ENCODE measurements at places on chromosomes 6 and 20.

- peak; percentile 61 for DNase-seq
These were observed 14.3 kb upstream of the SPAG4 start for GRCh38 chr20:35600993-35601973.

- no peak for DNase-seq
These were observed 80.6 kb upstream of the CST7 start for GRCh38 chr20:24868396-24868927.

- DNase-seq = no peak
These were observed 85.4 kb upstream of the TMEM30A start for GRCh38 chr6:75370011-75370410.

DNA sequence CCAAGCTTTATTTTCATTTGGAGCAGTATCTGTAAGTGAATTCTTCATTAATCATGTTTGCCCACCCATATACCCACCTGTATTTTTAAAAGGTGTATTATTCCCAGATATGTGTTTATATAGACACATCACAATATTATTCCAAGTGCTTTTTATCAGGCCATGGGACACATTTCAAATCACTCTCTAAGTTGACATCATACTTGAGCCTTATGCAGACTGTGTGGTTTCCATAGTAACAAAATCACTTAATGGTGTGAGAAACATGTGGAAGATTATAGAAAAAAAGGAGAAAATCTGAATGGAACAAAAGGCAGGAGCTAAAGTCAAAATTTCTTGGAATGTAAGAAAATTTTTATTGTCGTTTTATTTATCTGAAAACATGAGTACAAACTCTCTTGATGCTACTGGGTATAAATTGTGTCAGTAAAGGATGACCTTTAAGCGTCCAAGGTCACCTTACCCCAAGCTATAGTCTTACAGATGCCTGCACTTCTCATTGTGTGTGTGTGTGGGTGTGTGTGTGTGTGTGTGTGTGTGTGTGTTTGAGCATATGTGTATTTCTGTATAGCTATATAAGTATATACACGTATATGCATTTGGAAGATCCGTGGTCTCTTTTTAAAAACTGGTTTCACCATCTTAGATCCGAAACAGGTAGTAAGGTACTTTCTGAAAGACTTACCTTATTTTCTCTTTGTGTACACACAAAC, 79.8 kb upstream of the CCN6 start:
- DNase-seq = no peak

DNA sequence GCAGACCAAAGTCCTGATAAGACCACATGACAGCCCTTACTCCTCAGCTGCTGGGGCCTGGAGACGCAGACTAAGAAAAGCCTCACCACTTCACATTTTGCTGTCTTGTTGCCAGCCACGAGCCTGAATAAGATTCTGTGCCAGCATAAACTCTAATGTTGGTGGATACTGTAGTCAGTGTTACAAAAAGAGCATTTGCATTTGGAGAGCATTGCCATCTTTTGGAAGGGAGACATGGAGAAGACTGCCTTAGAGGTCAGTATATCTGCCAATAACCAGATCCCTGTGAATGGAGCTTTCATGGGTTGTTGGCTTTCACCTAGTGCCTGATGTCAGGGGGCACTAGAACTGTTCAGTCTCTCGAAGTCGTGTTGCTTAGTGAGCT, 315.2 kb downstream of the ZFAND3 start:
- no peak for DNase-seq

- DNase-seq = no peak
These were observed 30.2 kb downstream of the CHRNA4 start for GRCh38 chr20:63330940-63331339.

DNA sequence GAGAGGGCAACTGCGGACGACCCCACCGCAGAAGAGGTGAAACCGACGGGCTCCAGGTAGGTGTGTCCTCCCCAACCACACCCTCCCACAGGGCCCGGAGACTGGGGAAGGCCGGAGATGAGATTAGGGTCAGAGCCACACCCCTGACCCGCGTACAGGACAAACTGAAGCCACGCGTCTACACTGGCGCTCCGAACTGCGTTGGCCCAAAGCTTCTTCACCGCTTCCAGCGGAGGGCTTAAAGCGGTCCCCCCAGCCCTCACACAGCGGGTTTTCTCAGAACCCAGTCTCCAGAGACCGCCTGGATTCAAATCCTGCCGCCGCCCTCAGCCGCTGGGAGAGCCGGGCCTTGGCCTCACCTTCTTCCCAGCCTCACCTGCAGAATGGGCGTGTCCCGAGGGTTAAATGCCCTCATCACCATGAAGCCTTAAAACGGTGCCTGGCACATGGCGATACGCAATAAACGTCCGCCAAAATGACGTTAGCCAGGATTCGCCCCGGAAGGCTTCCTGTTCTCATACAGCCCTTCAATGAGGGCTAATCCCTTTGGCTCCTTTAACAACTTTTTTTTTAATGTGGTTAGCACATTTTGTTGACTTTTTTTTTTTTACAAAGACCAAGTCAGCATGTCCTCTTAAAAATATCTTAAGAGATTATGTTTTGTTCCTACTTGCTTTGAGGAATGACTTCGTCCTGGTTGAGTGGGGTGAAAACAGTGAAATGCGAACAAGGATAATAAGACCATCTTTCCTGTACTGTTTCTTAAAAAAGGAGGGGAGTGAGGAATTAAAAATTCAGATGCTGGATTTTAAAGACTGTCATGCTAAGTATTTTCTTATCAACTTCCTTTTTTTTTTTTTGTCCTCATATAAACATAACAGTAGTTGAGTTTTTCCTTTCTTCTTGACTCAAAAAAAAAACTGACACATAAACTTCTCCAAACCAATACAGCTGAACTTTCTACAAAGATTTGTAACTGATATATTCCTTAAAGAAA, 15.1 kb upstream of the ZNF217 start:
- DNase-seq = no peak

DNA sequence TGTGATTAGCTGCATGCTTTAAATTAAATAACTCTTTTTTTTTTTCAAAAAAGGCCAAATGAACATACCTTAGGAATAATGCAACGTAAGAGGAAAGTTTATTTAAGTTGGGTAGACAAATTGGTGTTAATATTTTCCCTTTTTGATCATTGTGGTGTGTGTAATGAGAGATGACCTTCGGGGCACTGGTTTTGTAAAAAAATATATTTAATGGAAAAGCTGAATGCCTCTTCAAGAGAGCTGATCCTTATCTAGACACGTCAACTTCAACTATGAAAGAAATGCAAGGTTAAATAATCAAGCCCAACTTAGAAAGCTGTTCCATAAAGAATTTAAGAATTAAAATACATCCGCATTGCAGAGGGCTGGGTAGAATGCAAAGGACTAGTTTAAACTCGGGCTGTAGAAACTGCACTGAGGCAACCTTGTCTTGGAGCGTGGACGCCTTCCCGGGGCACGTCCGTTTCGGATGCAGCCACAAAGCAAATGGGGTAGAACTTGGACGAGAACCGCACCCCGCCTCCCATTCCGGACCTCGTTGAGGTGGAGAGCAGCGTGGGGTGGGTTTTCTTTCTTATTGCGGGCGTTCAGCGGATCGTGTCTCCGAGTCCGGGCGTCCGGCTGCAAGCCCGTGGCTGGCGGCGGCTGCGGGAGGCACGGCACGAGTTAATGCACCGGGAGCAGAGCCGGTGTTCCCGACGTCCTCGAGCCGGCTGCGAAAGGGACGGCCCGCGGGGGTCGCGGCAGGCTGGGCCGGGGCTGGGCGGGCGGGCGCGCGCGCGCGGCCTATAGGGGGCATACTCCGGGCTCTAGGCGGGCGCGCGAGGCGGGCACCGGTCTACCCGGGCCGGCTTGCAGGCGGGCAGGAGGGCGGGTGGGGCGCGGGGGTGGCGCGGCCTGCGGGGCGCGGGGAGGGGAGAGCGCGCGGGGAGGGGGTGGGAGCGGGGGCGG, 1.9 kb downstream of the JARID2 start:
- DNase-seq = peak; percentile 41

DNA sequence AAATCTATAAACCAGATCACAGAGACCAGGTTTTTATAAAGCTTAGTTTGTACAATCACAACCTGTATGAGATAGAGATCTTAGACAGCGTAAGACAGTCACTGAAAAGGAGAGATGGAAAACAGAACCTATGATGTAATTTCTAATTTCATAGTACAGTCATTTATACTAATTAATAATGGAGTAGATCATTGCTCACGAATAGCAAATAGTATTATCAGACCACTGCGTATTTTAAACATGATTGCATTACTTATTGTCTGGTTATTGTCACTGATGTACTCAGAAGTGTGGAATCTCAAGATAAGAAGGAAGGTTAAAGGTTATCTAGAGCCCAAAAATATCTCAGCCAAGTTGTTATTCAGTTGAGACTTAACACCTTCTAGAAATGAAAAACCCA, 115.6 kb downstream of the KHDC1L start:
- no peak for DNase-seq

DNA sequence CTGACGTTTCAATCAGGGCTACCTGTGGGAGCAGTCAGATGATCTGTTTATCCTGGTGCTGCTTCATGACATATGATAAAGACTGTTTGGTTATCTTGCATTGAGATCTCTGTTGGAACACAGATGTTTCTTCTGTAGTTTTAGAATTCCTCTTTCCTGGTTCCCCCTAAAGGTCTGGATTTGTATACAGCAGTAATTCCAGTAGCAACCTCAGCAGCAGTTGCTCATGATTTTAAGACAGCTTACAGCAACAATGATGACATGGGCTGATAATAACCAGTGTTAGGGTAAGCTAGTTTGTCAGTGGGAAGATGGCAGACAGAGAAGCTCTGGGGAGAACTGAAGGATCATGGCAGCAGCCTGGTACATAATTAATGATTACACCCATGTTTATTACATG, 439.4 kb downstream of the PHF3 start:
- no peak for DNase-seq

All from stimulated activated CD4-positive, alpha-beta T cell treated with anti-CD3 and anti-CD28 coated beads, Interleukin-15, amount 100 ng/mL, for 48 hours (primary cell).